ENCODE measurements at places on chromosomes 2 and 18.

DNA sequence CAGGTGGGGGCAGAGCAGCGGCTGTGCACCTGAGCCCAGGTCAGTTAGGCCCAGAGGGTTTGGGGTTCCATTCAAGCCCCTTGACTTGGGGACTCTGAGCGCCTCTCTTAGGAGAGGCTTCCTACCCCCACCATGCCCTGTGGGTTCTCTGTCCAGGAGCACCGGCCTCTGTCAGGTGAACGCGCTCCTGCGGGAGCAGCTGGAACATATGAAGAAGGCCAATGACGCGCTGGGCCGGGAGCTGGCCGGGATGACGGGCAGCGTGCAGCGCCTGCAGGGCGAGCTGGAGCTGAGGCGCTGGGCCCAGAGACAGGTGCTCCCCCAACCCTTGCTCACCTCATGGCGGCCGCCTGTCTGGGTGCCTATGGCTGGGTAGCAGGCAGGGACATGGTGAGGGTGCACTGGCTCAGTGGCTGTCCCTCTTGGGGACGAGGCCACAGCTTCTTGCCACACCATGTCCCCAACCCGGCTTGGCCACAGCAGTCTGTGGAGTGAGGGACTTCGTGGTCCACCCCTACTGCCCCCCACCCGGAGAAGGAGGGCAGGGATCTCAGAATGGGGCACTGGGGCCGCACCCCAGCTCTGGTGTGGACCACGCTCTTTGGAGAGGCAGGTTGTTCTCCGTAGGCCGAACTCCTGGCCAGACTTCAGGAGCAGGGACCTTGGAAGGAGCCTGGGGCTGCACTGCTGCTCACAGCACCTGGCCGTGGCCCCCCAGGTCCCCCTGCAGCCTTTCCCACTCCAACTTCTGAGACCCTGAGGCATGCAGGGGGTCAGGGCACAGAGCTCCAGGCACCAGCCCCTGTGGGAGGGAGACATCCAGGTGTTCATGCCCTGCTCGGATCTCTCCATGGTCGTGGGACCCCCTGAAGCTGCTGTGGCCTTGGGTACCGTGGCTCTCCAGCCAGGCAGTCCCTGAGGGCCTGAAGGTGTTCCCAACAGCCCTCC is 19.7 kb downstream of the CROCC2 start:
- DNase-seq = no peak

GRCh38 chr2:42812899-42813479 is 20.6 kb upstream of the HAAO start:
- DNase-seq = peak; percentile 22

- no peak for DNase-seq
Measured at GRCh38 chr2:65049010-65049639, 7.1 kb upstream of the CEP68 start.

DNA sequence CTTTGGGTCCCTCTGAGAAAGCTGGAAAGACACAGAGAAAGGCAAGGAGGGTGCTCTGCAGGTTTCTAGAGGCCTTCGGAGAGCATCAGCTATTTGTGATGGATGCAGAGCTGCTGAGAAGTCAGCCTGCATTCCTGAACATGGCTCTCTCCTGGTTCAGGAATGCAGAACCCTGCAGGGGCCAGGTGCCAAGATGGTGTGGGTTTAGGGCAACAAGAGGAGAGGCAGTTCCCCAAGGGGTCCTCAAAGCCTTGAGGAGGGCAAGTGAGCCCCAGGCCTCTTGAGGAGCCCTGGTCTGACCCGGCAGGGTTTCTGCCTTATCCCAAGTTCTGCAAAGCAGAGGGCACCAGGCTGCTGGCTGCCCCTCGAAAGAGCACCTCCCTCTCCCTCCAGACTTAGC is 93.3 kb downstream of the HS1BP3 start:
- no peak for DNase-seq

DNA sequence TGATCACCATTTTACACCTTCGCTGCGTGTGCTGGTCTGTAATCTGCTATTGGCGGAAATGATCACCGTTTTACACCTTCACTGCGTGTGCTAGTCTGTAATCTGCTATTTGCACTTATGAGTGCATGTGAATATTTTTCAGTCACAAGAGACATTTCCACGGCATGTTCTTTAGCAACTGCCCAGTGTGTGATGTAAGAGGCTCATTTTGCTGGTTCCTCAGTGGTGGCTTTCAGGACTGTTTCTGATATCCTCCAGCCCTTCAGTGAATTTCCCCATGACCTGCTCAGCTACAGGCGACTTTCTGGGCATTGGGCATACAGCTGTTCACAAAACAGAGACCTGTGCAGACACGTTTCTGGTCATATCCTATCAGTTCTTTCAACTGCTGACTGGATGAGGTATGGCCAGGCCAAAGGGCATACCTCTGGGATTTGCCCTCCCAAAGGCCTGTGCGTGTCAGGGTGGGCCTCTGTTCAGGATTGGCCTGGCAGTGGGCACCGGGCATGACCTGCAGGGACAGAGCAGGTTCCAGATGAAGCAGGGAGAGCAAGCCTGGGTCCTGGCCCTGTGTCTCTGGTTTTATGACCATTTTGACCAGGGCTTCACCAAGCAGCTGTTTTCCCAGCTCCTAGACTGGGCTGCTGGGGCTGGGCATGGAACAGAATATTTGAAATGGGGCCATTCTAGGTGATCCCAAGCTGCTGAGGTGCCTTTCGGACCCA is 521 bp upstream of the PROM2 start:
- DNase-seq = no peak

GRCh38 chr18:34397286-34397896 is 172.7 kb upstream of the NOL4 start:
- no peak for DNase-seq

DNA sequence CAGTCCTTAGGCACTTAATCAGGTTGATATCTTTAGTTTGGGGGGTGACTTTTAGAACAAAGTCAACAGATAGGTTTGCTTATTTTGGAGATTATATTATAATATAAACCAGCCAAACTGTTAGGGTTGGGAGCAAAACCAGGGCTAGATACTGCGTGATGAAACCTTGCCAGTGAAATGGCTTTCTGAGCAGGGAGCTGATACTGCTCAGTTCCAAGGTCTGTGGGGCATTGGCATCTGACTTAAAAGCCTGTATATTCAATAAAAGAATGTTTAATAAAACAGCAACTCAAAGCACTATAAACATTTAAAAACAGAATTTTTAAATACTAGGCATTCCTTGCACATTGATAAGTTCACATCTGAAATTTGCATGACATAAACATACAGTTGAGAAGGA is 19.3 kb downstream of the PTPRM start:
- DNase-seq = no peak

DNA sequence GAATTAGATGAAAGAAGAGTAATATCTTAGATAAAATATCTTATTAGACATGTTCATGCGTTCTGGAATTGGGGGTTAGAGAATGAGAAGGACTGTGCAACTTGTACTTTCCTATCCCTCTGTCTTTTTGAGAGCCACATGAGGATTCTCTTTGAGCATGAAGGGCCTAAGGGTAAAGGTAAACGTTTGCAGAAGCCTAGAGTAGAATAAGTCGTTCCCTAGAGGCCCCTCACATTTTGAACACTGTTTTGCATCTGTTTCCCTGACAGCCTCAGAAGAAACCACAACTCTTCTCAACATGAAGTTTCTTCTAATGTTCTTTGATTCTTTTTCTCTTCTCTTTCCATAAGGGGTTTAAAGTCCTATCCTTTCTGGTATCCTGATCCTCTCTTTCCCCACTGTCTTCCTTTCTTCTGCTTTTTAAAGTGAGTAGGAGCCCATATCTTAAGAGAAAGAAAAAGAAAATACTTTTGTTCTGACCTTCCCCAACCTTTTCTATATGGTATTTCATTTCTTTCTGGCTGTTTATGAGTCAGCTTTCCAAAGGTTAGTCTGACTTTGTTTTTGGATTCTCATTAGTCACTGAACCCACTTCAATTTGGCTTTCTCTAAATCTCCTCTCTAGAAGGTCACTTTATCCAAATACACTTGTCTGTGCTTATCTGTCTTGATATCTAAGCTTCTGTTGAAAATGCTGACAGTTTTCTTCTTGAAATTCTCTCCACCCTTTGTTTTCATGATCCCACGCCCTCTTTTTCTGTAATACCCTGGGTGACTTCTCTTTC is 34.8 kb downstream of the PPP1R1C start:
- DNase-seq = no peak

DNA sequence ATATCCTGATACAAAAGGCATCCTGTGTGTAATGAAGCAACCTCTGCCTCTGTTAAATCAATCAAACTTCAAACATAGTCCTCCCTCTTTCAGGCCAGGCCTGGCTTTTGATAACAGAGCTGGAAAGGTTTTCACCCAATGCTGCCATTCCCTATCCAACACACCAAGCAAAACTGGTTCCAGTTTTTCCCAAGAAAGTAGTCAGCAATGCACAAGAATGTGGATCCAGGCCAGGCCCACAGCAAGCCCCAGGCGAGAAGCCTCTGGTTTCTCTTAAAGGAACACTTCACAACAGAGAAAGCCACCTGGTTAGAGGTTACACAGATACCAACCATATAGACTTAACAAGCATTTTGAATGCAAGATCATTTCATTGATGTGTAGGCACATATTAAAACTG is 49.2 kb upstream of the CCDC150 start:
- no peak for DNase-seq

DNA sequence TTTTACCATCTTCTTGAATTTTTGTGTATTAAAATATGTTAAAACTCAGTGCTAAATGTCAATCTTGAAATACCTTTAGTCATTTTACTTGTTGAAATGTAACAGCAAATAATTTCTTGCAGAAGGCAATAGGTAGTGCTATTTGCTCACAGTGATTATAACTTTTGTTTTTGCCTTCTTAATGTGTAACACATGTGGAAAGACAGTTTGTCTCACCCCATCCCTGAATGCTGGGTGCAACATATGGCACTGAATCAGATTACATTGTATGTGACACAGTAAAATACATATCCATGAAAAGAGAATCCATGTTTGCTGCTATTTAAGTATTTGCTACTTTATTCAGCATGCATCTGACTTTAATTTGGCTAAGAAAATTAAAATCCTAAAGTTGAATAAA is 35.3 kb downstream of the FRZB start:
- peak; percentile 35 for DNase-seq

DNA sequence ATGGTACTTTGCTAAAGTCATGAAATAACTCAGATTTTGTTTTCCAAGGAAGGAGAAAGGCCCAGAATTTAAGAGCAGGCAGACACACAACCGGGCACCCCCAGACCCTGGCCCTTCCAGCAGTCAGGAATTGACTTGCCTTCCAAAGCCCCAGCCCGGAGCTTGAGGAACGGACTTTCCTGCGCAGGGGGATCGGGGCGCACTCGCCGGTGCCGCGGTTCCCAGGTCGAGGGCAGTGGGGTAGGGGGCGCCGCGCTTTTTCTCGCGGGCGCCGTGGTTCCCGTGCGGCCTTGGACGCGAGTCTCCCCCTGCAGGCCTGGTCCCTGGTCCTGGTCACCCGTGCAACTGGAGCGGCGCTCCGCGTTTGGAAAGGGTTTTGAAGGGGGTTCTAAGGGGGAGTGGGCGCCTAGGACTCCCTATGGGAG is 1.2 kb downstream of the ZNF236 start:
- no peak for DNase-seq

- DNase-seq = no peak
Measured at GRCh38 chr2:220628252-220628651, 943.9 kb downstream of the EPHA4 start.

GRCh38 chr2:13089971-13090370 is 373.2 kb downstream of the TRIB2 start:
- no peak for DNase-seq

GRCh38 chr2:177072090-177072489 is 140.5 kb upstream of the HNRNPA3 start:
- no peak for DNase-seq

DNA sequence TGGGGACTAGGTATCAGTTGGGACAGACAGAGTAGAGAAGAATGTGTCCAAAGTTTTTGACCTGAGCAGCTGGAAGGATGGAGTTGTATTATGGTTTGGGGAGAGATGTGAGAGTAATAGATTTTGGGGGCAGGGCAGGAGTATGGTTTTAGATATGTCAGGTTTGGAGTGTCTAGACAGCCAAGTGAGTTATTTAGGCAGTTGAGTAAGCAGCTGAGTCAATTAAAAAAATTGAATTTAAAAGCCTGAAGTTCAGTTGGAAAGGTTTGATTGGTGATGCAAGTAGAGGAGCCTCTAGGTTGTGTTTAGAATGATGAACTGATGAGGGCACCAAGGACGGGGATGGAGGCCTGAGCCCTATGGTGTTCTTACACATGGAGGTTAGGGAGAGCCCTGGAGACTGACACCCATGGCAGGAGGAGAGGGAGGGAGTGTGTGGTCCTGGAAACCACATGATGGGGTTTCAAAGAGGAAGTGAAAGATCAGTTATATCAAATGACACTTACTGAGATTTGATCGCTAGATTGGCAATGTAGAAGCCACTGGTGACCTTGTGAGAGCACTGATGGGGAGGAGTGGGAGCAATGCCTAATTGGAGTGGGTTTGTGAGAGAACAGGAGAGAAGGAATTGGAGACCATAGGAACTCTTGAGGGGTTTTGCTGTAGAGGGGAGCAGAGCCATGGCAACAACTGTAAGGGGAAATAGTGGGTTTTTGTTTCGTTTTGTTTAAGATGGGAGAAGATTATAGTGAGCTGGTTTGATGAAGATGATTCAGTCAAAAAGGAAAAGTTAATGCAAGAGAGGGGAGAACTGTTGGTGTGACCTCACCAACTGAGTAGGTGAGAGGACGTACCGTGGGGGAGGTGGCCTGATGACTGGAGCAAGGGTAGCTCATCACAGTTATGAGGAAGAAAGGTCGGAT is 10.3 kb downstream of the ITGA6 start:
- no peak for DNase-seq

GRCh38 chr2:104430359-104430740 is 423.6 kb upstream of the POU3F3 start:
- no peak for DNase-seq

DNA sequence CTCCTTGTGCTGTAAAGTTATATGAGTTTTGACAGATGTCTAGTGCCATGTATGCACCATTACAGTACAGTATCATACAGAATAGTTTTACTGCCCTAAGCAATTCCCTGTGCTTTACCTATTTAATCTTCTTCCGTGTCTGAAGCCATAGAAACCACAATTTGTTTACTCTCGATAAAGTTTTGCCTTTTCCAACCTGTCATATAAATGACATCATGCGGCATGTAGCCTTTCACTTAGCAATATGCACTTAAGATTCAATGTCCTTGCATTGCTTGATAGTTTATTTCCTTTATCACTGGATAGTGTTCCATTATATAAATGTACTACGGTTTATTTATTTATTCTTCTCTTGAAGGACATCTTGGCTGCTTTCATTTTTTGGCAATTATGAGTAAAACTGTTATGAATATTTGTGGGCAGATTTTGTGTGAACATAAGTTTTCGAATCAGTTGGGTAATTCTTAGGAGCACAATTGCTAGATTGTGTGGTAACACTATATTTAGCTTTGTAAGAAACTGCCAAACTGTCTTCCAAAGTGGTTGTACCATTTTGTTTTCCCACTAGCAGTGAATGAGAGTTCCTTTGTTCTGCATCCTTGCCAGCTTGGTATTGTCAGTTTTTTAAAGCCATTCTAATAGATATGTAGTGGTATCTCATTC is 136.8 kb upstream of the MAP3K20 start:
- DNase-seq = no peak

DNA sequence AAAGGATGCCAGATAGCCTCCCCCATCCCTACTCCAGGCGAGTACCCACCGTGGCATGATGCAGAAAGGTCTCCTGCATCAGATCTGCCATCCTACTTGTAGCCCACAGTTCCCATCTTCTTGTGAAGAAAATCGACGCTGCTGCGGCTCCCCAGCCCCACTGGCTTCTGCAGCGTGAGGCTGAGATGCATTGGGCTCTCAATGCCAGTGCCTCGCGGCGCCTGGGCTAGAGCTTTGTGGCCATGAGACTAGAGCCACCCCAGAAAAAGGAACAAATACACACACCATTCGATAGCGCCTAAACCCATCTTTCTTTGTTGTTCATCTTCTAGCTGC is 2.8 kb downstream of the NOL4 start:
- DNase-seq = peak; percentile 39

- DNase-seq = no peak
Measured at GRCh38 chr2:102126660-102127059, 15.9 kb upstream of the IL1R1 start.

All from NCI-H1694 treated with DMSO at 0.1 percent for 48 hours (cell line).